ENCODE measurements at places on chromosomes 13 and 19.

DNA sequence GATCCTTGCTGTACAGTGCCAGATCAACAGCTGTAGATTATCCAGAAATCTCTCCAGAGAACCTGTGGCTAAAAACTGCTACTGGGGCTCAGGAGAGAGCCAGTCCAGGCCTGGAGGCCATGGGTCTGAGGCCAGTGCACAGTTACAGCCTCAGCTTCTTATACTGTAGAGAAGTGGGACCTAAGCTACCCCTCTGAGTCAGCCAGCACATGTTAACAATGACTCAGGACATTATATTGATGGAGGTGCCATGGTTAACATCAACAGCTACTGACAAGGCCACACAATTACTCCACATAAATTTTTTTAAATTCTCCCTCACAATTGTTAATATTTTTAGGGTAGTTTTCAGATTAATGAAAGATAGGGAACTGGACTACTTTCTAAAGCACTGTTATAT, 138.5 kb downstream of the RBM26 start:
- DNase-seq, result no peak

GRCh38 chr19:46685189-46685588, 24.2 kb upstream of the DACT3 start:
- DNase-seq, result no peak

DNA sequence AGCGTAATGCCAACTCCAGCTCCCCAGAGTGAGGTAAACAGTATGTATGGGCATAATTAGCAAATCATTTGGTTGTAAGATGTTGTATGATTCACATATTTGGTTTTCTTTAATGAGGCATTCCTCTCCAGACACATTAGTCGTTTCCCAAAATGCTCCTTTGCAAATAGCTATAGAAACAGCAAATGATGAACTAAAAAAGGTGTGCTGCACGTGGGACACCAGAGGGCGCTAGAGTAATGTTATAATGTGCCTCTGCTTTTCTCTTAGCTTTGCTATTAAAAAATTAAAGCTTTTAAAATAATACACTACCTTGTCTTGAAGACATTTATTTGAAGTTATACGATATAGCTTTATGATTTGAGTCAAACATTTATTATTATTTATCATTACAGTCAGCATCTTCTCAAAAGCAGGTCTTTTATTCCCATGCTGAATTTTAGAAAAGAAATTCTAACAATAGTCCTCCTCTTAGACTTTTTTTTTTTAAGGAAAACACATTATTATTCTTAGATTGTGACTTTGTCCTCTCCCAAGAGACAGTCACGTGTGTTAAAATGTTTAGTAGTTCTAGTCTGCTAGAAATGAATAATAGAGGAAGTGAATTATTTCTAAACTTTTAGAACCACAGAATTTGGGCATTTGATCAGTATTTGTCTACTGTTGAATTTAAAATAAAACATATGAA, 121.6 kb upstream of the FRY start:
- peak; percentile 52 for DNase-seq

DNA sequence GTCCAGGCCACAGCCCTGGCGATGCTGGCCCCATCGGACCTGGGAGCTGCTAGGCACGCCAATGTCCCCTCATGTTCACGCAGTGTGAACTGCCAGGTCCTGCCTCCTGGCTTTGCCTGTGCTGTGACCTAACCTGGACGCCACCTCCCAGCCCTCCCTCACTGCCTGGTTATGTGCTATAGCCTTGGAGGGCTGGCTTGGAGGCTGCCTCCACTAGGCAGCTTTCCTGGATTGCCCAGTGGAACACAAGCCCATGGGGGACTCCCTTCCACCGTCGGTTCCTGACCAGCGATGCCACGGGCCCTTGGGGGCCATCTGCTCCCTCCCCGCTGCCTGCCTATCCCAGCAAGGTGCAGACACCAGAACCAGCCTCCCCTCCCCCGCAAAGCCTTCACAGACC, 15.2 kb upstream of the UQCR11 start:
- DNase-seq, result no peak

DNA sequence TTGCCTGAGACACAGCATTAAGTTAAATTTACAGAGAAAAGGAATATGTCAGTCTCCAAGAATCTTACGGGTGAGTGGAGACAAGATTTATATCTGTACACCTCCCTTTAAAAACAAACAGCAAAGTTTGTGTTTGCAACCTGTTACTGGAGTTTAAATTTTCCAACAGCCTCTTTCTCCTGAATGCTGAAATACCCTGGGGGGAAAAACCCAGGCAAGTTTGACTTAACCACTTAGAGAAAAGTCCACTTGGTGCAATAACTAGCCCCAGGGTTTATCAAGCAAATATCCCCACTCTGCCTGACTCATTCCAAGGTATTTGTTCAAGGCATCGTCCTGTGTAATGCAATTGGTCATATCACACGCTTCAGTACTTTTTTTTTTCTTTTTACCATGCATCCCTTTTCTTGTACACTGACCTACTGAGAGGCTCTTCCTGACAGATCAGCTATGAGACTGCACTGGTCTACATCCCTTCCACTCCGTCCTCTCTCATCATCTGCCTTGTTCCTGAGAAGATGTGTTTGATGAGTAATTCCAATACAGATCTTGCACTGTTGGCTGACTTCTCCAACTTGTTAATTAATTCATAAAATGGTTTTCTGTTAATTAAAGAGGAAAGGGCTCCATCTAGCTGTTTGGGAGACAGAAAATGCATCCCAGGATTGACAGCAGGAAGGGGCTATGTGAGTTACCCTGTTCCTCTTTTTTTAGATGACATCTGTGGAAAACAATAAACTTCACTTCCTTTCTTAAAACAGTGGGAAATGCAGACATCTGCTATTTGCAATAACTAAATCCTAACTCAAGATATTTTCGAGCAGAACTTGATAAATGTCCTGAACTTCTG, 212.5 kb upstream of the IRS2 start:
- no peak for DNase-seq

DNA sequence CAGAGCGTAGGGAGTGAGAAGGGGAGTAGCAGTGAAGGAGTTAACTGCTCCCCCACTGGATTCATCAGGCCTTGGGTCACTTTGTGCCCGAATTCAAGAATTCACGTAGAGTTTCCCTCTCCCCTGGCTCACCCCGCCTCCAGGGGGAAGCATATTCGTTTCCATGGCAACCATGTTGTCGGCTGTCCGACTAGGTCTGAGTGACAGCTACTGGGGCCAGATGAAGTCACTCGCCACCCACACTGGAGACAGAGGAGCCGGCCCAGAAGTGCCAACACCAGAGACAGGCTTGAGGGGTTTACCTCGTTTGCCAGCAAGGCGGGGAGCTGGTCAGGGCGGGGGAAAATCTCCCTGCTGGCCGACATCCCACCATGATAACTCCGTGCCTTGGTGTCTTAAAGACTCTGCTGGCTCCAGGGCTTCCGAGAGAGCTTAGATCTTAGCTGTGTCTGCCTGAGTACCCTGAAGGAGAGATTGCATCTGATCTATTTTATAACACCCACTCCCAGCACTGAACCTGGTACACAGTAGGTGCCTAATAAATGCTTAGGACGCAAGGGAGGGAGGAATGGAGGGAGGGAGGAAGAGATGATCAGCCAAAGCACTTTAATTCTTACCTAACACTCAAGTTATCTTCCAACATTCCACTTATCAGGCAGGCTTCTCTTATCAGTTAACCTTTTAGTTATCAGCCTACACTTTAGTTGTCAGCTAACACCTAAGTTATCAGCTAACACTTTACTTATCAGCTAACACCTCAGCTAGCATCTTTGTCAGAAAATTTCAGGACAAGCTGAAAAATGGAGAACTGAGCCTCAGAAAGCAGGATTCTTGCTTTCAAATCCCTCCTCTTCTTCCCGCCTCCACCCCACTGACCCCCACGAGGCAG, 57.2 kb upstream of the ZNRF4 start:
- DNase-seq, result no peak

GRCh38 chr13:94550062-94550738, 45.8 kb downstream of the TGDS start:
- DNase-seq, result no peak

All from NCI-H2029 treated with DMSO at 0.1 percent for 48 hours (cell line).